Stimulated activated CD8-positive, alpha-beta memory T cell treated with anti-CD3 and anti-CD28 coated beads, Interleukin-7, amount 100 ng/mL, for 1 hour (primary cell): ENCODE measurements at places on chromosomes 5 and 9.

DNA sequence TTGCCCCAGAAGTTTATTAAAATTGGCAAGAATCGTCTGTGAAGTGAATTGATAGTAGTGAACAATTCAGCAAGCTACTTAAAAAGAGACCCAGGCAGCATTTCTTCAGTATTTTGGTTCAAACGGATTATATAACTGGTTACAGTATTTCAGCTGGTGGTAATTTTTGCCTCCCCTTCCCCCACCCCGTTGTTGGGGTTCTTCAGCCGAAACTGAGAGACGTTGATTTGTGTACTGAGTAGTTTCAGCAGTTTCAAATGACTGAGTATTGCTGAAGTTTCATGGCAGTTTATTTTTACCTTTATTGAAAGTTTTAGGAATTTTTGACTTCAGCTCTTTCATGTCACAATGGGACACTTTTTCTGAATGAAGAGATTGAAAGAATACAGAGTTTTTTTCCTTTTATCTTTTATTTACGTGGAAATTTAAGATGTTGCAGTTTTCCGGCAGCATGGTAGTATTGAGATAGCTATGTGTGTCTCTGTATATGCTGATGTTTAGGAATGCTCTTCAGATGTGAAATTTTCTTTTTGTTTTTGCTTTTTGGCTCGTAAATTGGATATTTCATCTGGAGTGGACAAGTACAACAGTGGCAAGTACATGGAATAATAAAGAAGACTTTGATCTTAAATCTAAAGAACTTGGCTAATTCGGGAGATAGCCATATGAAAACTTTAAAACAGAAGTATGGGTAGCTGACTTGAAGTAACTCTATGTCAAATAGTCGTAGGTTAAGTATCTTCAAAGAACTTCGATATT lies 1.9 kb downstream of the GPBP1 start:
- DNase-seq: no peak

DNA sequence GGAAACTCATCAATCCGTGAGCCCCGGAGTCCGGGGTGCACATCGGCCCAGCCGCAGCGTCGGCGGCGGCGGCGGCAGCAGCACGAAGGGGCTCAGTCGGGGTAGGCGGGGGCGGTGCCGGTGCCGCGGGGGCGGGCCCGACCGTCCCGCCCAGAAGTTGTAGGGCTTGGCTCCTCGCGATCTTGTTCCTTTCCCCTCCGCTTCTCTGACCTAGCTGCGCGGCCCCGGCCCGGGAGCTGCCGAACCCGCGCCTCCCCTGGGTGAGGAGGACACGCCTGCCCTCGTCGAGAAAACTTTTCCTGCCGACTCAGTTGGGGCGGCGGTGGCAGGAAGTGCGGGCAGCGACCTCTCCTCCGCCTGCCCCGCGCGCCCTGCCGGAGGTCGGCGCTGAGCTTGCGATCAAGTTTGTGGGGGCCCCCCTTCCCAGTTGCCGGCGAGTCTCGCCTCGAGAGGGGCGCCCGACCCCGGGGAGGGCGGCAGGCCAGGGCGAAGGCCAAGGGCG lies at the start of gene MAN2A1:
Gene MAN2A1, plus strand, starts transcription at position 188 of the 502 bp plus-strand sequence. CDS start 491 bp downstream, outside the sequence.
- DNase-seq: peak; percentile 57

DNA sequence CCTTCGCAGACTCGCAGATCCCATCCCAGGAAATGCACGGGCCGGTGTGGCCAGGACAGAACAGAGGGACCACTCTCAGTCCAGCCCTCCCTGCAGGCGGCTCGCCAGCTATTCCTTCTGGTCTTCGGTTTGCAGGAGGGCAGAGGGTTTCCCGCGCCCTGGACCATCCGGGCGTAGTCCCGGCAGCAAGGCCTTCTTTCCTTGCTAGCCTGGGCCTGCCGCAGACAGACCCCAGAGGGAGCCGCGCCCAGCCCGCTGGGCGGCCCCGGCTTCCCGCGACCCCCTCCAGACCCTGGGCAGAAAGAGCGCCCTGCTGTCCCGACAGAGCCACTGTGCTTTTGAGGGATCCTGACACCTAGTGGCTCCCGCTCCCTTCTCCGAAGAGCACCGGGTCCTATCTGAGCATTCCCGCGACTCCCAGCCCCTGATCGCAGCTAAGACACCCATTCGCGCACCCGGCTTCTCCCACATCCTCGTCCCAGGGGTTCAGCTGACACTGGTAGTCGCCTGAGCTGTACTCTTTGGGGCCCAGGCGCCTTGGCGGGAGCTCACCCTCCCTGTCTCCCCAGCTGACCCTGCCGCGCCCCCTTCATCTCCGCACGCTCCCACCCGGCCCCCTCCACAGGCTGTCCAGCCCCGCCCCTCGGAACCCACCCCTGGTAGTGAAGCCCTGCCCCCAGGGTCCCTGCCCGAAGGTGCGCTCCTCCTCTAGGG lies 1.1 kb downstream of the CFAP90 start:
- no peak for DNase-seq

- DNase-seq: no peak
Measured at GRCh38 chr5:1410156-1411014, 34.9 kb downstream of the SLC6A3 start.

DNA sequence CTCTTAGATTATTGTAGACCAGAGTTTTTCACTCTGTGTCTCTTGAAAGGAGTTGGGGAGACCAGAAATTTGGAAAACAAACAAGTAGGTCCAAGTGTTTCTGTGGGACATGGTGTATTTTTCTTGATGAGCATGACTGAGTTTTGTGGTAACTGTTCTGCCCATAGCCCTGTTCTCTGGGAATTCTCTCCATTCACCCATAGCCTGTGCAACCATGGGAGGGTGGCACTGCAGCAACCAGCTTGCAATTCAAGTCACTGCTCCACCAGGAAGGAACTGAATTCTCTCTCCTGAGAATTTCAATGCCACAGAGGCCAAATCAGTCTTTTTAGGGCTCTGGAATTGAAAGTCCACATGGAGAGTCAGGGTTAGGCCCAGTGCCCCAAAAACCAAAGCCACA lies 475.3 kb upstream of the TRPC7 start:
- DNase-seq: no peak

DNA sequence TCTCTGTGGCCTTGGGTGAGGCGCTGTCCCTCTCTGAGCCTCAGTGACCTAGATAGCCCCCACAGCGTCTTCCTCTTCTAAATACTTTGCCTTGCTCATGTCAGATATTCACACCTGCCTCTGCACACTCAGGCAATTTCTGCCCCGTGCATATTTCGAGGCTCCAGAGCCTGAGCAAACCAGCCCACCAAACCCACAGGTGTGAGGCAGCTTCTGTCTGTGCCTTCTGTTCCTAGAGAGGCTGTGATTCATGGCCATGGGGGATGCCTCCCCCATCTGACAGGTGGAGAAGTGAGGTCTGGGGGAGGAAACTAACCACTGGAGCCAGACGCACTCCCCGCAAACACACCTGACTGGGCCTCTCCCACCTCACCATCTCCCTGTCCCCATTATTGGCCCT lies 42.7 kb upstream of the CPLX2 start:
- DNase-seq: no peak

- no peak for DNase-seq
Measured at GRCh38 chr5:93607367-93608258, 24.6 kb downstream of the NR2F1 start.

DNA sequence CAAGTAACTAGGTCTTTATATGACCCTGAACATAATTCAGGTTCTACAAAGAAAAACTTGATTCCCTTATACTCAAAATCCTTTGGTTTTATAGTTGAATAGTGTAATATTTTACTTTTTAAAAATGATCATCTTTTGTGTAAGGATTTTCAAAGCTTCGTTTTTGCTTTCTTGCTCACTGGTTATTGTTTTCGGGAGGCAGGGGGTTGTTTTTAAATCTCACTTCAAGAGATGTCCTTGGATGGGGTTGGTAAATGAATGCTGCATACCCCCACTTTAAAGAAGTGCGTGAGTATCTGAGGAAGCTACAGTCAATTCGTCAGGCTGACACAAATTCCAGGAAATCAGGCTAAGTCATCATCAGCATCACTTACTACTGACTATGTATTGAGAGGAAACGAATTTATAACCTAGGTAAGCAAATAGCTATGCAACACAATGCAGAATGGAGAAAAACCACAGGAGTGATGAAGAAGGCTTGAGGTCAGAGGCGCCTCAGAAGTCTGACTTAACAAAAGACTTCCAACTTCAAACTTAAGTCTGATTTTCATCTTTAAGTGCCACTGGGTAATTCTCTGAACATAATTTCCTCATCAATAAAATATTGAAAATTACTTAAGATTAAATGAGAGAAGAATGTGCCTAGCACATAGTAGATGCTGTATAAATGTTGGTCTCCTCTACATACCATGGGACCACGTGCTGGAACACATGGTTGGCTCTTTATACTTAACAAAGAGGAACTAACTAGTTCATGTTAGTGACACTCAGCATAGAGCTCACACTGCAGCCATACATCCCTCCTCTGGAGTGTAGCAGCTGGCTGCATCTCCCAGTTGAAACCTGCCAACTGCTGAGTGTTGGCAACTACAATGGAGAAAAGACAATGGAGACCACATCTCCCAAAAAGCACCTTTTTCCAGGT lies 106.0 kb upstream of the KIF2A start:
- no peak for DNase-seq
